ENCODE measurements at places on chromosomes 16 and 17.

GRCh38 chr17:72079700-72080099 is 41.1 kb upstream of the SOX9 start:
- no peak for DNase-seq

DNA sequence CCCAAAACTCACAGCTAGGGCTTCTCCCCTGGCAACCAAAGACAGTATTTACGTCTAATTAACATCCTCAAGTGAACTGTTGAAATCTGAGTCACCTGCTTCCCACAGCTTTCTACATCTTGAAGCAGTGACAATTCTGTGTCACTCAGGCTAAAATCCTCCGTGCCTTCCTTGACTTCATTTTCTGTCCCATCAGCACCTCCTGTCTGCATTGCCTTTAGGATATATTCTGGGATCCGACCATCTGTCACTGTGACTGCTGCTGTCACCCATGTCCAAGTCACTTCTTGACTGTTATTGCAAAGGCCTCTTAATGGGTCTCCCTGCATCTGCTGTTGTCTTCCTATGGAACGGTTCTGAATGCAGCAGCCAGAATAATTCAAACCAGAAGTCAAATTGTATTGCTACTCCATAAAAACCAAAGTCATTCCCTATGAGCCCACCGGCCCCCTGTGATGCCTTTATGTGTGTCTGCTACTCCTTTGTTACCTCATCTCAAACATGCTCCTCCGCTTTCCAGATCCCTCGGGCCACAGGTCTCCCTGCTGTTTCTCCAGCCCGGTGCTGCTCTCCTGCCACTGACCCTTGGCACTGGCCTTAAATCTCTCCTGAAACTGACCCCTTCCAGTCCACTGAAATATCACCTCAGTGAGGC is 56.9 kb downstream of the WWP2 start:
- DNase-seq = no peak

- peak; percentile 82 for DNase-seq
Observed at GRCh38 chr17:59154721-59155438, at the start of gene SKA2. Gene SKA2, minus strand, starts transcription at chr17:59155186. Its CDS starts 23 bp downstream, at chr17:59155163.

DNA sequence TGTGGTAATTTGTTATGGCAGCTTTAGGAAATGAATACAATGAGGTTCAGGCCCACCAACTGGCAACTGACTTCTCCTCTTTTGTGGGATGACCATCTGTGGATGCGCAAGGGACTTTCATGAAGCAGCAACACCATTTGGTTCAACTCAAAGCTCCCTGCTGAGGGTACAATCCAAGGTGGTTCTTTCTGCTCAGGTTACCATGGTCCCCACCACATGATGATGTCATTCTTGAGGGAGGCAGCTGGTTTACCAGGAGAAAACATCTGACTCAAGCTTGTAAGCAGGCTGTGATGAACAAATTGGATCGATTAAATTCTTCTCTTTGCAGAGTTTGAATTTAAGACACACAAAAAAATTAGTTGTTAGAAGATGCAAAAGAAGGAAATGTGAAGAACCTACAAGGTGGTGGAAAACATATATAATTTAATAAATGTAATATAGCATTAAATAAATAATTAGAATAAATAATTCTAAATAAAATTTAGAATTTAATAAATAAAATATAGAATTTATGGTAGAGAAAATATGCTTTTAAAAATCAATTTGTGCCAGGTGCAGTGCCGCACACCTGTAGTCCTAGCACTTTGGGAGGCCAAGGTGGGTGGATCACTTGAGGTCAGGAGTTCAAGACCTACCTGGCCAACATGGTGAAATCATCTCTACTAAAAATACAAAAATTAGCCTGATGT is 67.6 kb upstream of the ANKFN1 start:
- no peak for DNase-seq

GRCh38 chr17:2034157-2034556 is 4.2 kb downstream of the DPH1 start:
- DNase-seq = no peak

DNA sequence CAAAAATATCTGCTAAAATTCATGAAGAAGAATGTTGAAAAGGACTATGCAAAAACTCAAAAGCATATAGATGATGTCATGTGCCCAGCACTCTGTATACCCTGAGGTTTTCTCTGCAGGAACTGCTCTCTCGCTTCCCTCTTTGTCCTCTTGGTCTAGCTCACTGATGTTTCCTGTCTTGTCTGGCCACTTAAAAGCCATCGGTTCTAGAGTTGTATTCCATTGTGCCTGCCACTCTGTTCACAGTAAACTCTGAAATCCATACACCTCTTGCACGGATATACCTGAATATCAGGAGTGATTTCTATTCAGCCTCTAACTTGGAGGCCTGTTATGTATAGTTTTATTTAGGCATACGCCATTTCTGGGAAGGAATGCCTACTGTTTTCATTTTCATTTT is 101.0 kb upstream of the CNTNAP4 start:
- DNase-seq = no peak

- peak; percentile 92 for DNase-seq
Observed at GRCh38 chr17:50867363-50868139, 1.4 kb upstream of the TOB1 start.

Data from GF-D8 (cell line).